Activated naive CD4-positive, alpha-beta T cell treated with anti-CD3 and anti-CD28 coated beads, Interleukin-2, amount 50 U/mL, for 72 hours (primary cell): ENCODE measurements at places on chromosomes 12 and 14.

DNA sequence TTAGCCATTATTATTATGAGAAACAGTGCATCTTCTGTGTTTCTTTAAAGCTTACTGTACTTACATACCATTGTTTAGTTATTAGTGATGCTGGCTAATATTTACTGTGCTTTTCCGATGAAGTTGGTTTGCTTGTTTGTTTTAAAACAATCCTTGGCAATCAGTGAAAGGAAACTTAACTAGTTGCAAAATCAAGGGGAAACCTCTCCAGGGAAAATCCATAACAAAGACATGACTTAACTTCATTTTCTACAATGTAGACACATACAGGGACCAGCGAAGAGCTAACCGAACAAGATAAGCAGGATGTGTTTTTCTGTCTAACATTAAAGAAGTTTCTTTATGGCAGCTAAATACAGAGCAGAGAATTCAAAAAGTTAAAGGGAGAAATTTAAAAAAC, 102.5 kb upstream of the PARP11 start:
- no peak for DNase-seq

DNA sequence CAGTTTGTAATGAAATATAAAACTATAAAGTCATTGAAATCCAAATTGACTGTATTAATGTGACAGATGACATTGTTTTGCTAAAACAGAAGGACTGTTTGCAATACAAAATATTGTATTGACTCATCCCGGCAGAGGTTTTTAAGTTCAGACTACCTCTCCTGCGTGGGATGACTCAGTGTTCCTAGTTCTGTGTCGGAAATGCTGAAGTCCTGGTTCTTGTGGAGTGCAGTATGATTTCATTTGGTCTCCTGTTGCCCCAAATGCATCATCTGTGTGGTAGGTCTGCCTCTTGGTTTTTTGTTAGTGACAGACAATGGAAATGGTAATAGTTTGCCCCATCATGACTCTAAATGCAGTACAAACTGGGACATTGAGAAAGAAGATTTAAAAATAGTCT, 27.8 kb downstream of the PELI2 start:
- no peak for DNase-seq

DNA sequence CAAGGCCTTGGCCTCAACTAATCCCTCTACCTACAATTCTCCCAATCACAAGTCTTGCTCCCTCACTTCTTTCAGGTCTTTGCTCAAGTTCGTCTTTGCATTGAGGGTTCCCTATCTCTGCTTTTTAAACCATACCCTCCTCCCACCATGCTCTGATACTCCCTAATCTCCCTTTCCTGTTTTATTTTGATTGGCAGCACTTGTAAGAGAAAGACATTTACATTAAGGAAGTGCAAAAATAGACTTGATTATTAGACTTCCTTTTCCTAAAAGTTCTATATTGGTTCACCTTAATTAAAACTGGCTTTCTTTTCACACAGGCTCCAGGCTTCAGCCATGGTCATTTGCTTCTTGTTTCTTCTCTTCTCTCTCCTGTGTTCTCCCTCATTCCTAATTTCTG, 18.3 kb upstream of the WIF1 start:
- no peak for DNase-seq

GRCh38 chr12:117593815-117594400, 232.5 kb upstream of the NOS1 start:
- no peak for DNase-seq

DNA sequence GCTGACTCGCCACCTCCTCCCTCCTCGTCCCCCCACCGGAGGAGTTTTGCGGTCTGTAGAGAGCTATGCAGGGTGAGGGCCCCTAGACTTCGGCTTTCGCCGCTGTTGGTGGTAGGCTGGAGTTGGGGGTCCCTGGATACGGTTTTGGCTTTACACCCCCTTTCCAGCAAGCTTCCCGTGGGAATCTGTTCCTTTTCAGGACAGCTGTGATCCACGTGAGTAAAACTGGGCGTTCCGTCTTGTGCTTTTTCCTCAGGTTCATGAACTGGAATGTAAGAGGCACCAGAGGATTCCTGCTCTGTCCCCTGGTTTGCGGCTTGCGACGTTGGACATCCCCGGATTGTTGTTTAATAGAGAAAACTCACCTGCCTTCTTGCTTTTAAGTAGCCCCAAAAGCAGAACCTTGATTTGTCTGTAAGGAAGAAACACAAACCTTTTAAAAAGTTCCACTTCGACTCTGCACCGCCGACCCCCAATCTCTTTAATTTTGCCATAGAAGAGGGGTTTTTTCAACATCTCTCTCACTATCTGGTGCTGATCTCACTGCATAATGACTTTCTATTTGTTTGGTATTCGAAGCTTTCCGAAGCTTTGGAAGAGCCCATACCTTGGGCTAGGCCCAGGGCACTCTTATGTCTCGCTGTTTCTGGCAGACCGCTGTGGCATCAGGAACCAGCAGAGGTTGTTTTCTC, 490 bp downstream of the PRORP start:
- no peak for DNase-seq

DNA sequence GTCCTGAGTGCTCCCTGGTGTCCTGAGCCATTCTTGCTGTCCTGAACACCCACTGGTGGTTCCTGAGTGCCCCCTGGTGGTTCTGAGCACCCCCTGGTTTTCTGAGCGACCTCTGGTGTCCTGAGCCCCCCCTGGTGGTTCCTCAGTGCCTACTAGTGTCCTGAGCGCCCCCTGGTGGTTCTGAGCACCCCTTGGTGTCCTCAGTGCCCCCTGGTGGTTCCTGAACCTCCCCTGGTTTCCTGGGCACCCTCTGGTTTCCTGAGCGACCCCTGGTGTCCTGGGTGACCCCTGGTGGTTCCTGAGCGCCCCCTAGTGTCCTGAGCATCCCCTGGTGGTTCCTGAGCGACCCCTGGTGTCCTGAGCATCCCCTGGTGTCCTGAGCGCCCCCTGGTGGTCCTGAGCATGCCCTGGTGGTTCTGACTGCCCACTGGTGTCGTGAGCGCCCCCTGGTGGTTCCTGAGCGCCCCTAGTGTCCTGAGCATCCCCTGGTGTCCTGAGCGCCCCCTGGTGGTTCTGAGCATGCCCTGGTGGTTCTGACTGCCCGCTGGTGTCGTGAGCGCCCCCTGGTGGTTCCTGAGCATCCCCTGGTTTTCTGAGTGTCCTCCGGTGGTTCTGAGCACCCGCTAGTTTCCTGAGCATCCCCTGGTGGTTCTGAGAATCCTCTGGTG, 473.1 kb downstream of the TMEM121 start:
- DNase-seq: peak; percentile 99
